ENCODE measurements at places on chromosomes 7 and 10. TPM values are rescaled to one million over a fixed set of nuclear protein-coding genes. Genes with fewer than 3 reads are reported as not detected.

The C10orf105 gene
- 0.49 TPM for total RNA-seq

The SLC26A5 gene
- not detected for total RNA-seq

The SAMD9L gene
- 8.6 TPM for total RNA-seq

The APBB1IP gene
- 7.4 TPM for total RNA-seq

The DNAJC2 gene
- 12.0 TPM for total RNA-seq

The SYT15 gene
- 5.4 TPM for total RNA-seq

DNA sequence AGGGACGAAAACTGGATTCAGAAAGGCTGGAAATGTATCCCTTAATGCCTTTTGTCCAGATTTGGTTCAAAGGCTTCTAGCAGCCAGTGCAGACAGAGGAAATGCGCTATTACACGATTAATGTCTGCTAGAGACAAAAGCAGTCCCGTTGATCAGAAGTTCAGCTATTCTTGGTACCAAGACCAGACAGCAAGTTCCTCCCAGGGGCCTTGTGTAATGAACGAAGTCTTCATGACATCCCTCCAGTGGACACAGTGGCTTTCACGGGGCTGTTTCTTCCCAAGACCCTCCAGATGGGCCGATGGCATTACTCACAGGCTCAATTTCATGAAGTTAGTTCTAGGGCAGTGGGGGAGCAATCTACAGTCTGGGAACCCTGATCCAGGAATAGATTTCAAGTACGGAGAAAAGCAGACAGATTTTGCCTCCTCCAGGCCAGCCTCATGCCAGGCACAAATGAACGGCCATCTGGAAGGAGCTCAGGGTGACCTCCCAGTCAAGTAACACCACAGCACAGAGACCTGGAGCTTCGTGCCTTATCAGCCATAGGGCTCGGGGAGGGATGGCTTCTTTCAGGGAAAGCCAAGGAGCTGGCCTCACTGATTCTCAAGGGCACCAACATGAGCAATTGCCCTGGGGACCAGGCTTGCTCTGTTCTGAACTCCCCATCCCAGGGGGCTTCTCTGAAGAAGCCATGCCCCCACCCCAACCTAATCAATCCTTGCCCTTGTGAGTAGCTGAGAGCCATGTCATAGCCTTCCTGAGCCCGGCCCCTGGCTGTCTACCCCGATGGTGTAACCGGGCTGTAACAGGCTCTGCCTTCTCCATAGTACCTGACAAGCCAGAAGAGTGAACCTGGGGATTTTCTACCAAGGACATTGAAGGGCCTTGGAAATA, 101.1 kb downstream of the PRKAG2 start:
- no peaks in the 10 kb centered on the region for H3K4me1 ChIP-seq
- no peak overlapping the region for H3K27ac ChIP-seq
- no peaks in the 10 kb centered on the region for H3K36me3 ChIP-seq
- H3K27me3 ChIP-seq, result no peaks in the 10 kb centered on the region

GRCh38 chr7:148912758-148913541, 28.9 kb upstream of the EZH2 start:
- no peak overlapping the region for H3K27ac ChIP-seq
- no peak for DNase-seq
- H3K27me3 ChIP-seq, result no peaks in the 10 kb centered on the region

- H3K27me3 ChIP-seq, result no peaks in the 10 kb centered on the region
- H3K36me3 ChIP-seq, result no peaks in the 10 kb centered on the region
- H3K27ac ChIP-seq, result peak overlapping the region; percentile 45
- DNase-seq, result no peak
- H3K4me3 ChIP-seq, result no peak overlapping the region
Measured at GRCh38 chr10:97573021-97573420, 442 bp downstream of the ANKRD2 start.

GRCh38 chr10:77809336-77809735, 117.2 kb downstream of the DLG5 start:
- H3K4me1 ChIP-seq, result no peaks in the 10 kb centered on the region
- H3K27ac ChIP-seq, result no peak overlapping the region
- no peaks in the 10 kb centered on the region for H3K27me3 ChIP-seq
- no peak overlapping the region for H3K4me3 ChIP-seq

- DNase-seq, result no peak
- no peaks in the 10 kb centered on the region for H3K4me1 ChIP-seq
- no peak overlapping the region for H3K4me3 ChIP-seq
- H3K27ac ChIP-seq, result no peak overlapping the region
Measured at GRCh38 chr7:112300831-112301407, 94.4 kb downstream of the ZNF277 start.
